Cortex of kidney (tissue), 1 donor: ENCODE measurements at places on chromosomes 1 and 21.

GRCh38 chr1:115400891-115401290 is 62.8 kb upstream of the NGF start:
- DNase-seq: no peak

- DNase-seq: no peak
These were observed 70.3 kb upstream of the KCNK1 start for GRCh38 chr1:233543338-233544255.

GRCh38 chr1:59352065-59352464 is 55.2 kb downstream of the FGGY start:
- no peak for DNase-seq

GRCh38 chr1:56396581-56396980 is 182.8 kb downstream of the PLPP3 start:
- no peak for DNase-seq

DNA sequence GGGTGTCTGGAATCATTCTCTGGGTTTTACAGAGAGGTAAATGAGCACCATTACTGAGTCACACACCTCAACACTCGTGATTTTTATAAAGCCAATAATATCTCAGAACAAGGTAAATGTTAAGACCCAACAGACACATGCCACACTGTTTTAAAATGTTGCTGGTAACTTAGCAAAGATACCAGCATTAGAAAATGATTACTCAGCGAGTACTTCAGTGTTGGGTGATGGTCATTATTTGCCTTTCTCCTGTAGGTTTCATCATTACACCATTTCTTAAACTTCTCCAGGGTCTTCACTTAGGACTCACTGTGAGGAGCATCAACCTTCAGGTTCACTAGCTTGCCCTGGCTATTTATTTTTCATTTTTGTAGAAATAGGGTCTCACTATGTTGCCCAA is 6.9 kb upstream of the C4BPB start:
- no peak for DNase-seq

GRCh38 chr1:16905110-16905867 is 9.5 kb downstream of the RNU1-2 start:
- no peak for DNase-seq

DNA sequence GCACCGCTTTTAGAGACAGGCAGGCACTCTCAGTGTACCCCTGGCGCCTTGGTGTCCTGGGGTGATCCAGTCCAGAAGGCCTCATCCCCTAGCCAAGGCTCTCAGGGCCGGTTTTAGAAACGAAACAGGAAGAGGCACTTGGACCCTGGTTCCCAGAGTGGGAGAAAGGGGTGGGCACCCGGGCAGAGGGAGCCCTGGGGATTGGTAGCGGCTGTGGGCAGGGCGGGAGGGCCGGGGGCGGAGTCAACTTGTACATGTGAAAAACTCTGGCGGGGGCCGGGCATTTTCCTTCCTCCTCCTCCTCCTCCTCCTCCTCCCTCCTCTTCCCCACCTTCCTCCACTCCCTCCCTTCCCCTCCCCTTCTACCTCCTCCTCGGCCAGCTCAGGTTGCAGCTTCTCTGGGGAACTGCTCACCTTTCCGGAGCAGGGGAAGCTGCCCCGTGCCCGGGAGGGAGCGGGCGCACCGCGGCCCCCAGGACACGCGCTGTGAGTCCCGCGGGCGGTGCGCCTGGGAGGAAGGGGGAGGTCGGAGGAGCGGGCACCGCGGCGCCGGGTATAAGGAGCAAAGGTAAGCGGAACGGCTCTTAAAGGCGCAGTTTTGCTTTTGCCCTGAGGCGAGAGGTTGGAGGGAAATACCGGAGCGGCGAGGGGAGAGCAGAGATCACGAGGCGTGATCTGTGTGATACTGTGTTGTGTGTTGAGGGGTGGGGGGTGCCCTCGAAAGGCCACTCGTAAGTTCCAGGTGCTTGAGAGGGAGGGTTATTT is at the start of gene CDK18:
TSS of gene CDK18 (plus strand) at position 359 of the 765 bp plus-strand sequence. CDS start 18,499 bp downstream, outside the sequence.
- no peak for DNase-seq

DNA sequence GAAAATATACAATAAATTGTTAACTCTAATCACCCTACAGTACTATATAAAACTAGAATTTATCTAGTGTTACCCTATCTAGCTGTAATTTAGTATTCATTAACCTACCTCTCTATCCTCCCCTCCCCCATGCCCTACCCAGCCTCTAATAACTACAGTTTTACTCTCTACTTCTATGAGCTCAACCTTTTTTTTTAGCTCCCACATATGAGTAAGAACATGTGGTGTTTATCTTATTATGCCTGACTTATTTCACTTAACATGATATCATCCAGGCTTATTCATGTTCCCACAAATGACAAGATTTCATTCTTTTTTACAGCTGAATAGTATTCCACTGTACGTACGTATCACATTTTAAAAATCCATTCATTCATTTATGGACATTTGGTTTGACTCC is 46.0 kb upstream of the WARS2 start:
- no peak for DNase-seq

DNA sequence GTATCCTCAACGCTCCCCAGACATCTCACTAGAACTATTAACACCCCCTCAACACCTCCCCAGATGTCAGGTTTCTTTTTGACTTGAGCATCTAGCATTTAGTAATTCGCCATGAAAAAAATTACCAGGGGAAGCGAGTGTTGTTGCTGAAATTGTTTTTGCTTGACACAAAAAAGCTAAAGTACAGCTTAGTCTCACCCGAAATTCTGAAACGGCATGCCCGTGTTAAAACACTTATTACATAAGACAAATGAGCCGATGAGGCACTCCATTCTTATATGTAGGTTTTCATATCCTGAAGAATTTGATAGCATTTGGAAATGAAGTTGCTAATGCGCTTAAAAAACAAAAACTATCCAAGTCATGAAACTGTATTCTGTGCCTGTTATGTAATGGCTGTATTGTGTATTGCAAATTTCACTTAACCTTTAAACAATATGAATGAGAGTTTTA is 1.3 kb upstream of the NRIP1 start:
- DNase-seq: no peak

- no peak for DNase-seq
These were observed 16.2 kb downstream of the SYF2 start for GRCh38 chr1:25216123-25216522.

GRCh38 chr1:149888999-149889289 is 10.4 kb upstream of the BOLA1 start:
- no peak for DNase-seq

GRCh38 chr1:151581921-151582320 is 29.9 kb upstream of the SNX27 start:
- DNase-seq: no peak
